CD4-positive, alpha-beta T cell (primary cell): ENCODE measurements at places on chromosomes 4 and X. TPM values are rescaled to one million over a fixed set of nuclear protein-coding genes. Genes with fewer than 3 reads are reported as not detected.

DNA sequence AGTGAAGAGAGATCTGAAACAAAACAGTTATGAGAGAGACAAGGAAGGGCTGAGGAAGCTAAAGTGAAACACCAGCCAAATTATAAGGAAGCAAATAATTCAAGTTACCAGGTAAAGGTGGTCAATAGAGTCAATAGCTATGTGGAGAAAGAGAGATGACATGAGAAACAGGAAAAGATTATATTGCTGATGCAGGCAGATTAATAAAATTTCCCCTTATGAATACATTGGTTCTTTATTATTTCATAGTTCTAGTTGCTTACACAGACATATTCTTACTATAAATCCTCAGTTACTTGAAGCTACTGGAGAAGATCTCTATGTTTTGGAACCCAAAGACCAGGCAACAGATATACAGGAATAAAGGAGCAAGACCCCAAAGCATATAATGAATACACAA, 273.7 kb upstream of the CTSO start:
- DNase-seq, result no peak

- DNase-seq, result no peak
These were observed 5.3 kb downstream of the MTM1 start for GRCh38 chrX:150573702-150574101.

DNA sequence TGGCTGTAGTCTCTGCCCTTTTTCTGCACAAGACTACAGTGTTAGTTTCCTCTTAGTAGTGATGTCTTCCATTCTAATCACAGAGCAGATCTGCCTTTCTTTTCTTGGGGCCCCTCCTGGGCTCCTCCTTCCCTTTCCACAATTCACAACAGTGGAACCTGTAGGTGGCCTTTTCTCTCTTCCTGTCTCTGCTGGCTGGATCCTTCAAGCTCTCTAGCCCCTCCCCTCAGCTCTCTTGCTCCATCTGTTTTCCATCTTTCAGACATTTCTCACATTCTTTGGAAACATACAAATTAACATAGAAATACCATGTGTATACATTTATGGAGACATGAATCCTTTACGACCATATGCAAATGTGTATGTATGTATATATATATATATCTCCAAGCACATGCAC, 304 bp upstream of the SPIN2A start:
- DNase-seq, result no peak

- no peak for DNase-seq
These were observed 10.5 kb upstream of the NDUFC1 start for GRCh38 chr4:139312552-139313332.

DNA sequence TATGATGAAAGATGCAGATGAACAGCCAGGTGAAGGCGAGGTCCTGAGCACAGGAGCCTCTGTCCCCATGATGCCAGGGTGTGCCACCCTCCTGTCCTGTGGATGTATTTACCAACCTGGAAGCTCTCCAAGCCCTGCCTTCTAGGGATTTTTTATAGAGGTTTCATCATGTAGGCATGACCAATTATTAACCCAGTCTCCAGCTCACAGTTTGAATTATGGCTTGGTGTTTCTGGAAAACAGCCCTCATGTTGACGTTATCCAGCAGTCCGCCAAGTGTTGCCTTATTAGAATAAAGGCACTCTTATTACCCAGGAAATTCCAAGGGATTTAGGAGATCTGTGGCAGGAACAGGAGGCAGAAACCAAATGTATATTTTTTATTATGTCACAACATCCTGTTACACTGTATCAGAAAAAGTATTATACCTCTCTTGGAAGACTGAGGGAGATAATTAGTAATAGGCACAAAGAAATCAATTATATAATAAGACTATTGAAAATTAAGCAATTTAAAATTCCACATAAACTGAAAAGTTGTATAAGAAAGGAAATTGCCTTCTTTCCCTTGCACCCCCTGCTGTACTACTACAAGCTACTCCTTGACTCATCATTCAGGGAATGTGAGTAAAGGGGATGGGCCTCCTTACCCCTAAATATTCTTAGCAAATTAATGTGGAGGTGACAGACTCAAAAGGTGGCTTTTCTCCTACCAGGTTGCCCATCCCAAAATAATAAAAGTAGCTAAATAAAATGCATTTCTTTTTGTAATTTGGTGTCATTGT, 129.6 kb downstream of the ZNF330 start:
- no peak for DNase-seq

DNA sequence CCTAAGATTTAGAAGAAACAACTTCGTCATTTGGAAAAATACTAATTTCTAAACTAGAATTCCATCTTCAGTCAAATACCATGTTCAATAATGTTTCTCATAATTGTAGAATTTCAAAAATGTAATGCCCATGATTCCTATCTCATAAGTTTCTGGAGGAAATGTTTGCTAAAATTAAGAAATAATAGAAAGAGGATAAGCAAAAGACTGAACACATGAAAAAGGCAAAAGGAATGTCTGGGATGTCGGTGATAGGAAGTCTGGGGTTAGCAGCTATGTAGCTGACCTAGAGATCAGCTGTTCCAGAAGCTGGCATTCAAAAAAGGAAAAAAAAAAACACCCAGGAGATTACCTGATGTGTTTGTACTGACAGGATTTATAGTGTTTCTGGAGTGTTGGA, 18.9 kb upstream of the PCDH10 start:
- no peak for DNase-seq

The MAMLD1 gene
- total RNA-seq, result 0.96 TPM

GRCh38 chr4:47017494-47017893, 13.9 kb upstream of the GABRB1 start:
- DNase-seq, result no peak
